ENCODE measurements at places on chromosomes 11 and 22. TPM values are rescaled to one million over a fixed set of nuclear protein-coding genes. Genes with fewer than 3 reads are reported as not detected.

OR8D1 gene
- 0.10 TPM for total RNA-seq

OR5A1 gene
- not detected for total RNA-seq

HBE1 gene
- total RNA-seq: 3.3 TPM

OR4D11 gene
- total RNA-seq: not detected

PRDM11 gene
- total RNA-seq: 32.8 TPM

NF2 gene
- 41.4 TPM for total RNA-seq

OR52H1 gene
- total RNA-seq: not detected

FAM180B gene
- total RNA-seq: 1.4 TPM

CPT1B gene
- 57.4 TPM for total RNA-seq

CDC42EP2 gene
- total RNA-seq: 14.2 TPM

GAL3ST3 gene
- total RNA-seq: not detected

EHF gene
- total RNA-seq: 105 TPM

VPREB3 gene
- 1.7 TPM for total RNA-seq

TIMP3 gene
- 171 TPM for total RNA-seq

GRIA4 gene
- 6.8 TPM for total RNA-seq

C1QTNF6 gene
- 8.9 TPM for total RNA-seq

LYVE1 gene
- total RNA-seq: 22.3 TPM

BTG4 gene
- 3.0 TPM for total RNA-seq

MUC5AC gene
- total RNA-seq: not detected

PTPRCAP gene
- 1.2 TPM for total RNA-seq

KDM4D gene
- total RNA-seq: 0.62 TPM

CDC42BPG gene
- total RNA-seq: 5.7 TPM

TBC1D10A gene
- total RNA-seq: 11.0 TPM

THYN1 gene
- 34.9 TPM for total RNA-seq

SAA2 gene
- total RNA-seq: not detected

SCGB1A1 gene
- total RNA-seq: not detected

VSIG2 gene
- total RNA-seq: not detected

PNPLA3 gene
- 0.51 TPM for total RNA-seq

RFPL2 gene
- total RNA-seq: not detected

OR4D5 gene
- total RNA-seq: not detected

NPAT gene
- 14.8 TPM for total RNA-seq

TNNT3 gene
- 5,696 TPM for total RNA-seq

PRR5L gene
- 14.1 TPM for total RNA-seq

KCNJ1 gene
- not detected for total RNA-seq

MCM5 gene
- total RNA-seq: 26.7 TPM

SF1 gene
- 121 TPM for total RNA-seq

PANX3 gene
- total RNA-seq: not detected

SPECC1L gene
- 39.6 TPM for total RNA-seq

RGL4 gene
- total RNA-seq: not detected

PATE1 gene
- not detected for total RNA-seq

LMO2 gene
- total RNA-seq: 16.1 TPM

SHISAL1 gene
- 11.2 TPM for total RNA-seq

SLC22A6 gene
- not detected for total RNA-seq

SCO2 gene
- 1.3 TPM for total RNA-seq

MYEOV gene
- 1.3 TPM for total RNA-seq

MMP7 gene
- 9.5 TPM for total RNA-seq

CSF2RB gene
- 4.1 TPM for total RNA-seq

TREH gene
- total RNA-seq: not detected

TRIM29 gene
- total RNA-seq: 192 TPM

MPZL2 gene
- total RNA-seq: 27.2 TPM

SCGB1C1 gene
- total RNA-seq: not detected

KCTD14 gene
- 2.9 TPM for total RNA-seq

DBX1 gene
- 2.3 TPM for total RNA-seq

BCR gene
- total RNA-seq: 34.7 TPM

OR10A2 gene
- total RNA-seq: not detected

MS4A7 gene
- 8.5 TPM for total RNA-seq

TTLL1 gene
- total RNA-seq: 7.9 TPM

CCDC81 gene
- total RNA-seq: 2.9 TPM

DLAT gene
- 77.1 TPM for total RNA-seq

C11orf87 gene
- total RNA-seq: not detected

All from tongue (tissue), 3 donors.